ENCODE measurements at places on chromosomes 12 and 14. TPM values are rescaled to one million over a fixed set of nuclear protein-coding genes. Genes with fewer than 3 reads are reported as not detected.

DNA sequence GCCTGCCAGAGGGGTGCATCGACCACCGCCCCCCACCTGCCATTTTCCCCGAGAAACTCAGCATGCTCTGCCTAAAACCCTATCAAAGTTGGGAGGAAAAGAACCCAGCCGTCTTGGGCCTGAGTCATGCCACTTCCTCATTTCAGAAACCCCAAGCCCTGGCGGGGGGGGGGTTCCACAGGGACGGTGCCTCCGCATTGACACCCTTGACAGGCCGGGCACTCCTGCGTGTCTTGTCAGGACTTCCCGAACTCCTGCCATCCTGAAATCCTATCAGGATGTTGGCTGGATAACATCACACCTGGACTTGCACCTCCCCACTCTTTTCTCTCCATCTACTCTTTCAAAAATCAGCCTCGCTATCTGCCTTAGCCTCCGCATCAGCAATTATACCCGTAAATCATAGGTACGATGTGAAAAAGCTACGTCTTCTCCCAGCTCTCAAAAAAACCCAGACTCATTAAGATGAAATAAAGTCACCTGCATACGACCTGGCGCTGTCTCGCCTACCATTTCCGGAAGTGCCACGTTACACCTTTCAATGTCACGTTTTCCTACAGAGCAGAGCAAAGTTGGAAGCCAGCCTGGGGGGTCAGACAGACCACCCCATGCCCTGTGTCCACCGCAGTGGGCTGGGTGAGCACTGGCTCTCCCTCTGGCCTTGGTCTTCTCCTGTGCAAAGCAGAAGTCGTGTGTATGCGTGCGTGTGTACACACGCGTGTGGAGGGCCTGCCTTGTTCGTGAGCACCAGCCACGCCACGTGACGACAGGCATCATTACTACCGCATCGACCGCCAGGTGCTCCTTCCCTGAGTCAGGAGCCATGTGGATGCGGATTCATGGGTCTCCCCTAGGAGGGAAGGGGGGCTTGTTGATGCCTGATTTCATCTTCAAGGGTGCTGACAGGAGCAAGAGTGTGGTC, 96.7 kb downstream of the RFLNA start:
- no peak for DNase-seq

DNA sequence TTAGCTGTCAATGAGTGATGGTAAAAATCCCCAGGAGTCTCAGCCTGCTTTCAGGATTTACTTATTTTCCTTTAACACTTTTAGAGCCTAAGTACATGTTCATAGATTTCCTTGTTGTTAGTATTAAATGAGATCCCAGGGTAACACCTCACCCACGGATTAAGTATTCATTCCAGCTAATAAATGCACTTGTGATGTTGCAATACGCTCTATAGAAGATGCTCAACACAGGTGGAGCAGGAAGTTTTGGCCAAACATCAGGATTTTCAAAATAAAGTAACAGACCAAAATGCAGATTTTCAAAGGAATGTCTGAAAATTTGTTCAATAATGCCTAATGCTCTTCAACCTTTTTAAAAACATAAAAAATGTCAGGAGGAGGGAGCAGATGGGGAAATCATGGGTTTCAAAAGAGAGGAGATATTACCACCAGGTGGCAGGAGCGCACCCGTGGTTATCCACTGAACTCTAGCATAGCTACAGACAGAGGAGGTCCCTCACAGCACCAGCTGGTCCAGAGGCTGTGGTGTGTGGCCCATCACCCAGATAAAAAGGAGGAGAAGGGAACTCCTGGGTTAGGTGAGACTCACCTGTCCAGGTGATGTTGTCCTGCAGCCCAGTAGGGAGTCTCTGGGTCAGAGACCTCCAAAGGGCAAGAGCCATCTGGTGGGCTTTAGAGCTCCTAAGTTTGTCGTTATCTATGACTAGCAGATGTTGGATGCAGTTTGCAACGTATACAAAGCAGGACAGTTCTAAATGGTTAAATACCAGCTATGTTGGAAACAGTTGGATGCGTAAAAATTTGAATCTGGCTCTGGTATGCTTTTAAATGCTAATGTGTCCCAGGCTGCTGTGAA, 1158.4 kb upstream of the TMEM132C start:
- DNase-seq: peak; percentile 76

Gene GLIPR1L1
- not detected for total RNA-seq

- peak; percentile 35 for DNase-seq
Observed at GRCh38 chr12:103698752-103699560, 111.9 kb downstream of the STAB2 start.

- no peak for DNase-seq
Observed at GRCh38 chr14:105217774-105218173, 30.6 kb upstream of the BTBD6 start.

Gene PLD4
- total RNA-seq: not detected

- DNase-seq: no peak
Observed at GRCh38 chr14:50007123-50007903, 109.1 kb downstream of the VCPKMT start.

GRCh38 chr12:20213723-20214625, 154.4 kb upstream of the PDE3A start:
- no peak for DNase-seq

Gene GLIPR1L2
- total RNA-seq: not detected

DNA sequence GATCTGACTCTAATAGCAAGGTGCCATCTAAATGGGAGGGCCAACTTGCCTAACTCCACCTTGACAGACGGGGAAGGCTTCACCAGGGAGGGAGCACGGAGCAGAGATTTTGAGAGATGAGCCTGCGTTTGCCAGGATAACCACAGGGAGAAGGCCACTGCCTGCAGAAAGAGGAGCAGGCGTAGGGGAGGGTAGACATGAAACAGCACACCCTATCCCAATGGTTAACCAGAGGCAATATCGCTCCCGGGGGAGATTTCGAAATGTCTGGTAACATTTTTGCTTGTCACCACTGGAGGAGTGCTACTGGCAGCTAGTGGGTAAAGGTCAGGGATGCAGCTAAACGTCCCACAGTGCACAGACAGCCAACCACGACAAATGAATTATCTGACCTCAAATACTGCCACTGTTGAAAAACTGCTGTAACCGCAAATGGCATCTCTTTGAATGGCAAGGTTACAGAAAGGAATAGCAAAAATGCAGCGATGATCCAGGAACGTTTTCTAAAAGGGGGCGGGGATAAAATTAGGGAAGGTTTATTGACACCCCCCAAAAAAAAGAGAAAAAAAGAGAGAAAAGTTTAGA, 126.0 kb upstream of the ATF7IP start:
- DNase-seq: peak; percentile 73

- DNase-seq: no peak
Observed at GRCh38 chr12:50845021-50845647, 2.4 kb downstream of the TMPRSS12 start.

- DNase-seq: peak; percentile 60
Observed at GRCh38 chr12:53325511-53326061, 4.2 kb upstream of the AAAS start.

DNA sequence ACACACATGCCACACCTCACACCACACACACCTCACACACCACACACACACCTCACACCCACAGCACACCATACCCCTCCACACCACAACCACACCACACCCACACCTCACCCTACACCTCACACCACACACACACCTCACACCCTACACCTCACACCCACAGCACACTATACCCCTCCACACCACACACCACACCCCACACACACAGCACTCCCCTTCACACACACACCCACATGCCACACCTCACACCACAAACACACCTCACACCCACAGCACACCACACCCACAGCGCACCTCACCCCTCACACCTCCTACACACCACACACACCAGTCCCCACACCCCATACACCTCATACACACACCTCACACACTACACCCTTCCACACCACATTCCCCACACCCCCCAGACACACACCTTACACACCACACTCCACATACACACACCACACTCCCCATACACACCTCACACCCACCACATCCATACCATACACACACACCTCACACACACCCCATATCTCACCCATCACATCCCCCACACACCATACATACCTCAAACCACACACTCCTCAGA, 80.0 kb downstream of the ACTN1 start:
- no peak for DNase-seq

Gene FIGNL2
- 0.24 TPM for total RNA-seq

DNA sequence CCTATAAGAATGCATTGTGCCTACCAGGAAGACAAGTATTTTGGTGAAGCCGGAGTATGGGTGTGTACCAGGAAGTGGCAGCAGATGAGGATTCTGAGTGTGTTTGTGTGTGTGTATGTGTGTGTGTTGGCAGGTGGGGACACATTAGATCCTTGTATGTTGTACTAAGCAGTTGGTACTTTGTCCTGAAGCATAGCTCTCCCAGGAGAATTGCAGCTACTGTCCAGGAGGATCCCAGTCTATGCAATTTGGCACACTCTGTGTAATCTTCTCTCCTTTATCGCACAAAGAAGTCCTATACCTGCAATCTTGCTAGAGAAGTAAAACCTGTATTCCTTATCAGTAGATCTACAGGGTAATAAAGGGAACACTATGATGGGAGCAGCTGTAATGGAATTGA, 276.5 kb downstream of the PAWR start:
- no peak for DNase-seq

DNA sequence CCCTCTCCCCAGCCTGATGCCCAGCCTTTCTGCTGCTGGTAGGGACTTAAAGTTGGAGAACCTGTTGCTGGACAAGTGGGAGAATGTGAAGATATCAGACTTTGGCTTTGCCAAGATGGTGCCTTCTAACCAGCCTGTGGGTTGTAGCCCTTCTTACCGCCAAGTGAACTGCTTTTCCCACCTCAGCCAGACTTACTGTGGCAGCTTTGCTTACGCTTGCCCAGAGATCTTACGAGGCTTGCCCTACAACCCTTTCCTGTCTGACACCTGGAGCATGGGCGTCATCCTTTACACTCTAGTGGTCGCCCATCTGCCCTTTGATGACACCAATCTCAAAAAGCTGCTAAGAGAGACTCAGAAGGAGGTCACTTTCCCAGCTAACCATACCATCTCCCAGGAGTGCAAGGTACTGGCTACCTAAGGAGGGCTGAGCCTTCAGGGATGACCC, 1.6 kb downstream of the TSSK4 start:
- DNase-seq: no peak

DNA sequence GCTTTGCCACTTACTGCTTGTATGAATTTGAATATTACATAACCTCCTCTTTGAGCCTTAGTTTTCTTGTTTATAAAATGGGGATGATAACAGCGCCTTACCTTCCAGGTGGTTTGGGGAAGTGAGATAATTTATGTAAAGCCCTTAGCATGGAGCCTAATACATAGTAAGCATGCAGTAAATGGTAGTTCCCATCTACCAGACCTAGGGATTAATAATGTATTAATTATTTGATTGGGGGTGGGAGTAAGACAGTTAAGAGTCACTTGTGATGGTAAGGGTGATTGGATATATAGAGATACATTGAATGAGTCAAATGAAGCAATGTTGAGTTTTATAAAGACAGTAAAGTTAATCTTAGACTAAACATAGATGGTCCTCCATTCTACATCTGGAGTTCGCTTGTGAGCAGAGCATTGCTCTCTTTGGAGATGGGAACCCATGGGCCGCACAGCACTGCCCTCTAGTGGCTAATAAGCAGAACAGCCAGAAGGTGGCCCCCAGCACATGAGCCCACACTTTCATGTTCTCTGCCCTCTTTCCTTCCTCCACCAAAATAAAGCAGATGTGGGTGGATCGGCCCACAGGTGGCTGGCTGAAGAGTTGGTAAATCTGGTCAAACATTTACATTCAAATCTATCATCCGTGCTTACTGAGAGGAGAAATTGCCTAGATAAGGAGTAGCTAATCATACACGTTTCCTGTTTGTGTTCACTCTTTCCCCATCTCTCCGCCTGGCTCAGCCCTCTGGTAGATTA, 26.5 kb upstream of the TAMALIN start:
- peak; percentile 79 for DNase-seq

GRCh38 chr14:80764496-80764895, 177.0 kb downstream of the CEP128 start:
- DNase-seq: no peak

Data from SK-MEL-5 (cell line).